Liver (tissue), 10 donors: ENCODE measurements at places on chromosomes 2 and 18. TPM values are rescaled to one million over a fixed set of nuclear protein-coding genes. Genes with fewer than 3 reads are reported as not detected.

Gene CPO
- 0.25 TPM for total RNA-seq

- DNase-seq = peak; percentile 57
These were observed 20.6 kb downstream of the HTR2B start for GRCh38 chr2:231104115-231104713.

Gene SCG2
- total RNA-seq = not detected

Gene PRKAG3
- total RNA-seq = not detected

DNA sequence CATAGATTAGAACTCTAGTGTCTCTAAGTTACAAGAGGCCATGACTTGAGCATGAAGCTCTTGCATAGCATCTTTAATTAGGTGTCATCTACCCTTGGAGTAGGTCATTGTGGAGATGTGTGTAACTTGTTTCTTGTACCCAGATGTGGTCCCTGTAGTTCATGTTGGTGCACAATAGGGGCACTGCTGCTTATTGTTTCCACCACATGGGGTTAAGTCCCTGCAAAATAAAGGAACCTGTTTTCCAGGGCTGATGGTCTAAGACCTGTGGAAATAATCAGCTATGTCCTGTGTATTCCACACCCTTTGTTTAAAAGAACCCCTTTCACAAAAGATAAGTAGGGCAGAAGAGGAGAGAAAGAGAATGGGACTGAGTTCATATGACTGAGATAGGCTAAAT lies 28.6 kb downstream of the ASXL3 start:
- no peak for DNase-seq

Gene TMBIM1
- total RNA-seq = 122 TPM

- DNase-seq = no peak
These were observed 810.9 kb downstream of the CPS1 start for GRCh38 chr2:211367293-211367692.

- no peak for DNase-seq
These were observed 98.7 kb downstream of the GAREM1 start for GRCh38 chr18:32372047-32372380.

- no peak for DNase-seq
These were observed 101.0 kb upstream of the RIOK3 start for GRCh38 chr18:23352042-23352441.

Gene CRYGC
- total RNA-seq = not detected

Gene TMEM200C
- total RNA-seq = 0.25 TPM

DNA sequence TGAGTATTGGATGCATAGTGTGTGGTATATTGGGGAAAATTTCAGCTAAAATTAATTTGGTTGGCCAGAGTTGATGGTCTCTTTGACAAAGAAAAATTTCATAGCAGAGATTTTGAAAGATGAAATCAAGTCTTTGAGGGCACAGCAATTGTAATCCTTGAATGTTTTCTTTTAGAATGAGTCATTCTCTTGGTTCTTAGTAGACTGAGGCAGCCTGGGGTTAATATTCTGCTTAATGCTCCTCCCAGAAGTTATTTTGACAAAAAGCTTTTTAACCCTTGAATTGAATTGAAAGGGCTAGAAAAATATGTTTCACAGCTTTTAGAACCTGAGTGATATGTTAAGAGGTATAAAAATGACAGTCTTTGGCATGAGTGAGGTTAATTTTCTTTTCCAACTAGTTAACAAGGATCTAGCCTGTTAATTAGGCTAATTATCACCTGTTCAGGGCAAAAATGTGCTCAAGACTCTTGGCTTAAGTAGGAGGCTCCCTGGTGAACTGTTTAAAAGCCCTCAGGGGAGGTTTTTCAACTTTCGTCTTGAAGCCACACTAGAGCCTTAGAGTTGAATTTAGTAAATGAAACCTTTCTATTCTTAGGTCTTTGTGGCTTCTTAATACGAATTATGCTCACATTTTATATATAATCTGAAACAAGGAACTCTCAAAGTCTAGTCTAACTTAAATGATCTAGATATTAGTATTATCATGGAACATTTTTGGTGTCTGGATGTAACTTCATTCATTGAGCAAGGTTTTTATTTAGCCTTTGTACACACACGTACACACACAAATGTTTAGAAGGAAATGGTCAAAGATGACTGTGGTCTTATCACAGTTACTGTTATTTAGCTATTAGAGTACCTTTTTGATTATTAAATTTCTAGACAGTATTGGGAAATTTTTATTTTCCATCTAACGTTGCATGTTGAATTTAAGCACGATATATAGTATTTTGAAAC lies 272.5 kb downstream of the ZNF407 start:
- DNase-seq = no peak

GRCh38 chr2:43217228-43218154 lies 8.9 kb downstream of the ZFP36L2 start:
- no peak for DNase-seq

GRCh38 chr2:137870682-137871081 lies 93.6 kb upstream of the HNMT start:
- DNase-seq = no peak

DNA sequence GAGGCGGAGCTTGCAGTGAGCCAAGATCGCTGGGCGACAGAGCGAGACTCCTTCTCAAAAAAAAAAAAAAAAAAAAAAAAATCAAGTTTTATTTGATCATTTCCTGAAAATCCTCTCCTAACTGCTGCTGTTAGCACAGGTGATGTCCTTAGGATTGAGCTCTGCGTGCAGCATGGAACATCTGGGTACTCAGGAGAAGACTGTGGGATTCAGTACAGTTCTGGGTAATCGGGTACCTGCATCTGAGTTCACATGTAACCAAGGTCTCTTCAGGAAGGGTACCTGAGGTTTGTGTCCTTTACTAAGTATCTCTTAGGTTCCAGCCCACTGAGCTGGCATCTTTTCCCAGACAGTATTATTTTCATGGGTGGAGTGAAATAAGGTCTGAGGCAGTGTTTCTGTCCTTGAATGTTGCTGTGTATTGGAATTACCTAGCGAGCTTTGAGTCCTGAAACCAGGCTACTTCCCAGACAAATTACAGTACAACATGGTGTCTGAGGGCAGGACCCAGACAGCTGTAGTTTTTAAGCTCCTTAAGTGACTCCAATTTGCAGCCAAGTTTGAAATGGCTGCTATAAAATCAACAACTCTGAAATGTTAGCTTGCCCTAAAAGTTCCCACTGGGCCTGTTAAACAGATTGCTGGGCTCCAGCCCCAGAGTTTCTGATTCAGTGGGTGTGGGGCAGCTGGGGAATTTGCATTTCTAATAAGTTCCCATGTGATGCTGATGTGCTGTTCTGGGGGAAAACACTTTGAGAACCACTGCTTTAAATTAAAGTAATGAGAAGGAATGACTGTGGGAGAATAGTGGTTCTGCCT lies 120.5 kb downstream of the PMAIP1 start:
- no peak for DNase-seq

Gene SH3RF3
- 0.42 TPM for total RNA-seq
